Caudate nucleus (tissue), 63 donors: ENCODE measurements at places on chromosomes 5 and 9.

DNA sequence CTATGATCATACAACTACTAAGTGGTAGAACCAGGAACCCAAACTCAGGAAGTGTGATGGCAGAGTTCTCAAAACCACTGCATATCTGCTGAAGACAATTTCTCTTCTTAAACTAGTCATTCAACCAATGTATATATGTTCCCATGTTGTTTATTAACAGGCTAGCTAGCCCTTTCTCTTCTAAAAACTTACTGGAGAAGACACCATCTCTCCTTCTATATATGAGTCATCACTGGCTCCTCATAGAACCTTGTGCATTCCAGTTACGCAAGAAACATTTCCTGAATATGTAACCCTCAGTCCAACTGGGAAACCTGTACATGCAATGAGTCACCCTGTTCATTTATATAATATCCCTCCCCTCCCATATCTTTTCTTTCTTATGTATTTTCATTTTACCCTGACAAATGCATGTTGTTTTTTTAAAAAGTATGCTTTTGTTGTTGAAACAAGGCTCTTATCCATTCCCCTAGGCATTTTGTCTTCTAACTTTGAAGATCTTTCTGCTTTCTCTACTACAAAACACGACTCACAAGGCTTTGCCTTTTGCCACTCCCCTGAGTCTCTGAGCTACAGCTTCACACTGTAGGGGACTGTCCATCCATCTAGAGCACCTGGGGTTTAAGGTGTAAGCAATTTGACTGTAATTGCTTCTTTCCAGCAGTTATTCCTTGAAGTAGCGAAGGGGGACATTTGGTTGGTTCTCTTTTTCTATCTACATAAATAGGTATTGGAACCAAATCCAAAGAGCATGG, 119.5 kb downstream of the ANXA1 start:
- no peak for DNase-seq

DNA sequence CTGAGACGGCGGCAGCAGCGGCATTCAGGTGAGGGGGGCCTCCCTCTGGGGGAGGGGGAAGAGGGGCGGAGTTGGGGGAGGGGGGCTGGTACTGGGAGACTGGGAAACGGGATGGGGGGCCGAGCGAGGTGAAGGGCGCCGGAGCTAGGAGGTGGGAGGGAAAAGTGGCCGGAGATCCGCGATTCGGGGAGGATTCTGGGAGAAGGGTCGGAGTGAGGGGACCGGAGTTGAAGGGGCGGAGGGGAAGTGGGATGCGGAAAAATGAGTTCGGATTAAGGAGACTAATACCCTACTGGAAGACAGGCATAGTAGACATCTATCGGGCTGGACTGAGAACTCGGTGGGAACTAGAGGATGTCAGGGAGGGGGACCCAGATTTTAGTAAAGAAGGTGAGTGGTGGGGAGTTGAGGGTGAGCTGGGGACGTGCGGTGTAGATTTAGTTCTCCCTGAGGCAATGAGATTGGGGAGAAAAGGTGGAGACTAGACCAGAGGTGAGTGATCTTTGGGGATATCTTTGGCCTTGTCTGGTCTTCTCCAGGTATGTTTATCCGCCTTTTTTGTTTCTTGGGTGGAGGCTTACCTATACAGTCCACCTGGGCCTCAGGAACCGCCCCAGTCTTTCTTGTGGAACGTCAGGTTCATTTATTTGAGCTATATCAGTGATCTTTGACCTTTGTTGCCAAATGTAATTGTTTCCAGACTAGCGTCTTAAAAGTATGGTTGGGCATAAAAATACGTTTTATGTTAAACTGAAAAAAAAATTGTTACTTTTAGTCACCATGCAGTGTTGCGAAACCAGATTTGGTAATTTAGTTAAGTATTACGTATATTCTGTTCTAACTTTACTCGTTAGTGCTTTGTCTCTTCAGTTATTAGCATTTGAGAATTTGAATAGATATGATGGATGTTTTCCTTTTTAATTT, 632 bp downstream of the UBAP1 start:
- no peak for DNase-seq

DNA sequence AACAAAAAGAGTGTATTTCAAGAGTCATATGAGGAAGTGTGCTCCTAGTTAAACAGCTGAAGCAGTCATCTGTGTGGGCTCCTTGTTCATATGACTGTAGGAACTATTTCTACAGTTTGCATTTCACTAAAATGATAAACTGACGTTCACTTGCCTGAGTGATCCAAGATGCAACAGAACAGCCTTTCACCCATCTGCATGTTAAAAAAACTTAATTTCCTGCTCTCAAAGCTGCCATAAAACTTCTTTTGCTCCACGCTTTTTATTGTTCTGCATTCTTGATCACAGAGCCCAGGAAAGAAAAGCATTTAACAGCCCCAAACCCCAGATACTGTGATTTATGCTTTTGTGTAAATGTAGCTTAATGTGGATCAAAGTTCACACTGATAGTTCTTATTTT, 43.9 kb downstream of the ZNF608 start:
- no peak for DNase-seq

- DNase-seq, result no peak
Measured at GRCh38 chr5:15475367-15475766, 24.6 kb upstream of the FBXL7 start.

DNA sequence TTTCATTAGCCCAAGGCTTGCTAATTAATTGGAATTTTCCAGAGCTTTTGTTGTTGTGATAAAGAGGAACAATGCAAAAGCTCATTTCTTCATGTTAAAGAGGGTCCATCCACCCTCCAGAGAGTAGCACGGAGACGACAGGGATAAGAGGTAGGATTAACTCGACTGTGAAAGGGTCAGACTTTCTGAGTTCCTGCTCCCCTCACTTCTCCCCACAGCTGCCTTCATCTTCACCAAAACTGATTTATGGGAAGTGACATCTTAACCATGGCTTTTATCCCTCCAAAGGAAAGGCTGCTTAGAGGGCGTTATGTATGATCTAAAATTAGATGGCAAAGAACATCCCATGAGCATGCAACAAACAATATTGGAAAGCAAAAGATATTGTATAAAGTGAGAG, 135.5 kb downstream of the GLIS3 start:
- DNase-seq, result no peak

GRCh38 chr9:11417782-11418181, 805.0 kb upstream of the PTPRD start:
- DNase-seq, result no peak

GRCh38 chr5:139985290-139985689, 57.8 kb downstream of the NRG2 start:
- DNase-seq, result no peak

DNA sequence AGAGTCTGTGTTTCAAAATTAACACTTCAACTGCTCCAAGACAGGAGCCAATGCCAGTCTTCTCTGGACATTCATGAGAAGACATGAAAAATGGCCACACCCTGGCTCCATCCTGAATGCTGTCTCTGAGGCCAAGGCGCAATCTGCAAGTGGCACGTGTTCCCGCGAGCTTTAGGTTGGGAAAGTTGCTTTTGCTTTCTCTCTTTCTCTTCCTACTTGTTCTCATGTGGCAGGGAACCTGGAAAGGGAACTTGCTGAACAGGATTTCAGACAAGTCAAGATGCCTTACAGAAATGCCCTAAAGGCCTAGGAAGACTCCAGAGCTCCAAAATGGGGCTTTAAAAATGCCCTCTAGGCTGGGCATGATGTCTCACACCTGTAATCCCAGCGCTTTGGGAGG, 91.9 kb upstream of the OTULINL start:
- DNase-seq, result no peak

DNA sequence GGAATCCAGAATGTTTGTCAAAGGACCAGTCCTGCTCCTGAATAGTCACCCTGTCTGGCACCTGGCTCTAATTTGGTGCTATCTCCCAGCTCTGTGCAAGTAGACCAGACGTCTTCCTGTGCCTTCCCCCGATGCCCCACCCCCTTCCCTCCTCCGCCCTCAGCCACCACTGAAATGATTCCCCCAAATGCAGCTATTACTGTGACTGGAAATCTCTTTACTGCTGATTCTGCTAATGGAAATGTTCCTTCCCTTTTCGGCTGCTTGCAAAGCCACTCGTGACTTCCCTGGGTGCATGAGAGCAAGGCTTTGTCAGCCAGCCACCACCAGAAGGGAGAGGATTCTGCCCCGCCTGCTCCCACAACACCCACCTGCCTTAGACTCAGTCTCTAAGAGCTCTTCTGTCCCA, 11.4 kb downstream of the ASTN2 start:
- peak; percentile 39 for DNase-seq

- DNase-seq, result no peak
Measured at GRCh38 chr5:107365320-107366109, 305.2 kb downstream of the EFNA5 start.

DNA sequence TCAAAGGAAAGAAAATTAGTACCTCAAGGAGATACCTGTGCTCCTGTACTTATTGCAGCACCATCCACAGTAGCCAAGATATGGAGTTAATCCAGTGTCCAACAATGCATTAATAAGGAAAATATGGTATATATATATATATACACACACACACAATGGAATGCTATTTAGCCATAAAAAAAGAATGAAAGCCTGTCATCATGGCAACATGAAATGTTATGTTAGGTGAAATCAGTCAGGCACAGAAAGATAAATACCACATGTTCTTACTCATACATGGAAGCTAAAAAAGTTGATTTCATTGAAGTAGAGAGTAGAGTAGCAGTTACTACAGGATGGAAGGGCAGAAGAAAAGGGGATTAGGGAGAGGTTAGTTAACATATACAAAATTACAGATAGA, 601.5 kb downstream of the ANXA1 start:
- DNase-seq, result no peak

DNA sequence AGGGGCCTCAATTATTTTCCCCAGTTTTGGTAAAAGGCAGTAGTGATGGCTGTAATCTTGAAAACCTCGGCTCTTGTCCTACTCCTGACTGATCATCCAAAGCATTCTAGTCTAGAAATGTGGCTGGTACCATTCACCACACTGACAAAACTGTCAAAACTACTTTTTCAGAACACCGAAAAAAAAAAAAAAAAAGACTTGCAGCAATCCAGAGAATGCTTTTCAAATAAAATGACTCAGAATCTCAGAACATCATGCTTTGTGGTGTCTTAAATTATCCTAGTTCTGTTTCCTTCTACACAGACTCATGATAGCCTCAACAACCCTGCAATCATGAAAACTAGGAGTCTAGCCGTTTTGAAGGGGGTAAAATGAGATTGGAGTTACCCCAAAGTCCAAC, 13.4 kb downstream of the SLC28A3 start:
- DNase-seq, result no peak

DNA sequence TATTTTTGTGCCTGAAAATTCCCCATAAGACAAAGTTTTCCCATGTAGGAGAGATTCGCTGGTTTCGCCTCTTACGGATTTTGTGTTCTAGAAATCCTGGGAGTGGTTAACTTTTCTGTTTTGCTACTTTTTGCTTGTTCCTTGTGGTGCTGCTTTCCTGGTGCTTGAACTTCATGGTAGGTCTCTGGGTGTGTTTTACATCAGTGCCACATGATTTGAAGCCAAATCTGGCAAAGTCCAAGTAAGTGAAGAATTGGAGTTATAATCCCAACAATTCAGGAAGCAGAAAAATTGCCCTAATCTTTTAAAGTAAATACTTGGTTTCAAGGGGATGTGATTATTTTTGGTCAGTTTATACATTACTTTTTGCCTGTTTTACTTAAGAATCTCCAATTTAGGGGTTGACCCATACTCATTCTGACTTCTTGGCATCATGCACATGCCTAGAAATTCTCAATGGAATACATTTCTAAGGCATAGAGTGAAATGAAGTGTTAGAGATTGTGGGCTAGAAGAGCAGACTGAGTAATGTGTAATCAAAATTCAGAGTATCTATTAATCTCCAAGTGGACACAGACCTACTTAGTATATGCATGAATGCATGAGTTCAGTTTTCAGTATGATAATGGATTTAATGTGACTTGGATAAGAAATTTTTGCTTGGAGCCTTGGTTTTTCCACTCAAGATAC, 189.7 kb downstream of the CSNK1G3 start:
- no peak for DNase-seq
